ENCODE measurements at places on chromosomes 5 and 9. TPM values are rescaled to one million over a fixed set of nuclear protein-coding genes. Genes with fewer than 3 reads are reported as not detected.

CA9 gene
- 2.2 TPM for total RNA-seq

TAF9 gene
- total RNA-seq, result 41.9 TPM

OTULINL gene
- total RNA-seq, result 7.5 TPM

MARCHF3 gene
- 18.5 TPM for total RNA-seq

SLCO4C1 gene
- 4.2 TPM for total RNA-seq

TAF11L5 gene
- total RNA-seq, result not detected

ADAMTS19 gene
- total RNA-seq, result 45.3 TPM

MCIDAS gene
- not detected for total RNA-seq

CAVIN4 gene
- 39.9 TPM for total RNA-seq

SLC45A2 gene
- total RNA-seq, result 0.39 TPM

All from skin of body (tissue), 3 donors.